ENCODE measurements at places on chromosomes 3 and 15.

DNA sequence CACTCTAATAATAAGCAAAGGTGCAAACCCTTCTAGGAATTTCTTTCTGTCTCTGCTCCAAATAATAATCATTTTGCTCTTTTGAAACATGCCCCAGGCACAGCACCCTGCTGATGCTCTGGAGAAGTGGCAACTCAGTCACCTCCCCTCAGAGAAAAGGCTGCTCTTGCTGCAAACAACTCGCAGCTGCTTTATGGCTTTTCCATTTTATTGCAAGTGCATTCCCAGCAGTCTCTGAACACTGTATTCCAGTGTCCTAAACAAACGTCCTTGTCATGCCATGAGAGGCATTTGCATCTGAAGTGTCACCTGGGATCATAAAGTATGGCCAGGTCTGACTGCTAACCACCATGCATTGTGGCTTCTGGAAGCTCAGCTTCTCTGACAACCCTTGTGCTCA, 358.1 kb upstream of the TRIM42 start:
- no peak for DNase-seq

DNA sequence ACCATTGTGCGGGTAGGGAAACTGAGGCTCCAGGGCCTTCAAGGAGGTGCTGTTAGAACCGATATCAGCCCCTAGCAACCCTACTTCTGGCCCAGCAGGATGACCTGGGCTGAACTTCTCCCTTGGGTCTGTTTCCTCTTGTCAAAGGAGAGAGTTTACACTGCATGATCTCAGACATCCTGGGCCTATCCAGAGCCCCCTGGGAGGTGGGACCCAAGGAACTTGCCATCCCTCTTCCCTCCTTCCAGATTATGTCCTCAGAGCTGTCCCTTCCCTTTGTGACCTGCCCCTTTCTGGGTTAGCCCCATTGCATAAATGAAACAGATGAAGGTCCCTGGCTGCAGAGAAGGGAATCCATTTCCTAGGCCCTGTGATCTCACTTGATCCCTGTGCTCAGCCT, 12.3 kb upstream of the DNAH1 start:
- DNase-seq = no peak

DNA sequence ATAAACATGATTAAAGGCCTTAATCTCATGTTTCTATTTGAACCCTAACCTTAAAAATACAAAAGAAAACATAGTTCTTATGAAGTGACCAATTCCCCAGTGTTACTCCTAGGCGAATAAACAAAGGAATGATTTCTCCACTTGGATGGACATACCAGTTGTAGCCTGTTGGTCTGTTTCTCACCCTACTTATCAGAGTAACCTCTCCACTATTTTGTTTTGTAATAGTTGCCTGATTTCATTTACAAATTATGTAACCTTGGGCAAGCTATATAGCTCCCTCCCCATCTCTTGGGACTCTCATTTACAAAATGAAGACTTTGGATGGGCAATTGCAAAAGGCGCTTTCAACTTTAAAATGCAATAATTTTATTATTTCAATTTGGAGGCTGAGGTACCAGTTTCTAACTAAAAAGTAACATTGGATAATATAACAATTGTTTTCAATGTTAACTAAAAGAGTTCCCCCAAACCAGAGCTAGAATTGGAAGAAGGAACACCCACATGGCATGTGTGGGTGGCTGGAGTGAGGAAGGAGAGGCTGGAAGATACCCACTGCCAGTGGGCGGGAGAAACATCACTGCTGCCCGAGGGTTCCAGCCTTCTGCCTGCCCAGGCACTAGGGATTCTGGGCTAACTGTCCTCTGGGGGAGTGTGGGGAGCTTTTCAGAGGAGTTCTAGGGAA, 74.2 kb downstream of the RFTN1 start:
- DNase-seq = no peak

DNA sequence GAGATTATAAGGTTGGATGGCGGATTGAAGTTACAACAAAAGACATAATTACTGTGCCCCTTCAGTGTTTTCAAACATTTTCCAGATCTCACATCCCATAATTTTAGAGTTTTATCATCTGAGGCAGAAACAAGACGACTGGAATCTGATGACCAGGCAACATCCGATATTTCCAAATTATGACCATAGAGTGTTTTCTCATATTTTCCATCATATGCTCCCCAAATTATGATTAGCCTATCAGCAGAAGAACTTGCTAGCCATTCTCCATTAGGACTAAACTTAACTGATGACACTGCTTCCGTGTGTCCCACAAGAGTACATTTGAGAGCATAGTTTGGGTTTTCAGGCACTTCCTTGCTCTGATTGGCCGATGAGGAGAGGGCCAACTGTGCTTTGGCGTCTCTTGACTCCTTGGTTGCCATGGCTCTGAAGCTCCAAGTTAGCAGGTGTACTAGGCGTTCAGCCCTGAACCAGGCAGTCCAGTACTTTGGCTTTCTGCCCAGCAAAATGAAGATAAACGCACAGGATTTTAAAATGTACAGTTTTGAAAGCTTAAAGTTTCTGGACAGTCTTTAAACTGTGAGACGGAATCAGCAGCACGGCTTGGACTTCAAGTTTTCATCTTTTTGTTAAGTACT, 638 bp downstream of the WDR5B start:
- DNase-seq = no peak

DNA sequence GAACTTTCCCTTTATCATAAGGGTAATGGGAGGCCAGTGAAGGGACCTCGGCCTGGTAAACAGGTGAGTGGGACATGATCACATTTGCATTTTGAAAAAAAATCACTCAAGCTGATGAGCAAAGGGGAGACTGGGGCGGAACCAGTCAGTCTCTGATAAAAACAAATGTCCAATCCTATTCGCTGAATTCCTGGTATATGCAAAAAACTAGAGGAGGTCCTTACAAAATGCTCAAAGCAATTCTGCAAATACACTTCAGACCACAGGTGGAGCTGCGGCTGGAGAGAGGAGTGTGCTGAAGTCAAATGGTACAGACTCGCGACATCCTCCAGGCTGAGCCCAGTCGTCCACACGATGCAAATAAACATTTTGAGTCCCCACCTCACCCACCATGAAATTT, 166.7 kb downstream of the FOXP1 start:
- DNase-seq = no peak

GRCh38 chr3:196311-197148, at the start of gene CHL1:
Gene CHL1, plus strand, starts transcription at chr3:196763. Its CDS starts 123,014 bp downstream, at chr3:319777.
- no peak for DNase-seq

DNA sequence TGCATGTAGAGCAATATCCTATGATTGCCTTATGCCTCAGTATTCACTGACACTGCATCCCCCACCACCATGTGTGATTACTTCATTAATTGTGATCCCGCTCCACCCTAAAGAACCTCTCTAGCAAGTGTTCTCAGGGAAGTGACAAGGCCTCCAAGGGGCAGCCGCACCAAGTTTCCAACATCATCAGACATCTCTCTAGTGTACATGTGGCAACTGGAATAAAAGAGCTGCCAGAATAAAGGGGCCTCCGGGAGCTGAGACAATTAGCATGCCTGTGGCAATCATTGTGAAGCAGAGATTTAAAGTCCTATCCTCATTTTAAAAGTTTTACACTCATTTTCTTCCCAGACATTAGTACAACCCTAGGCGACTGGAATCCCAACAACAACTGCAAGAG, 902.1 kb upstream of the SEMA6D start:
- DNase-seq = no peak

- no peak for DNase-seq
These were observed 795.1 kb upstream of the ARPP21 start for GRCh38 chr3:34844323-34844620.

All from NCI-H2081 treated with DMSO at 0.1 percent for 48 hours (cell line).